ENCODE measurements at places on chromosomes 2 and 18.
A peak's percentile ranks its signal among the peaks of the same experiment; 100 is the strongest.

GRCh38 chr2:18551169-18551568, 9.3 kb downstream of the RDH14 start:
- DNase-seq: no peak

GRCh38 chr2:118580107-118580506, 267.3 kb downstream of the EN1 start:
- DNase-seq: no peak

DNA sequence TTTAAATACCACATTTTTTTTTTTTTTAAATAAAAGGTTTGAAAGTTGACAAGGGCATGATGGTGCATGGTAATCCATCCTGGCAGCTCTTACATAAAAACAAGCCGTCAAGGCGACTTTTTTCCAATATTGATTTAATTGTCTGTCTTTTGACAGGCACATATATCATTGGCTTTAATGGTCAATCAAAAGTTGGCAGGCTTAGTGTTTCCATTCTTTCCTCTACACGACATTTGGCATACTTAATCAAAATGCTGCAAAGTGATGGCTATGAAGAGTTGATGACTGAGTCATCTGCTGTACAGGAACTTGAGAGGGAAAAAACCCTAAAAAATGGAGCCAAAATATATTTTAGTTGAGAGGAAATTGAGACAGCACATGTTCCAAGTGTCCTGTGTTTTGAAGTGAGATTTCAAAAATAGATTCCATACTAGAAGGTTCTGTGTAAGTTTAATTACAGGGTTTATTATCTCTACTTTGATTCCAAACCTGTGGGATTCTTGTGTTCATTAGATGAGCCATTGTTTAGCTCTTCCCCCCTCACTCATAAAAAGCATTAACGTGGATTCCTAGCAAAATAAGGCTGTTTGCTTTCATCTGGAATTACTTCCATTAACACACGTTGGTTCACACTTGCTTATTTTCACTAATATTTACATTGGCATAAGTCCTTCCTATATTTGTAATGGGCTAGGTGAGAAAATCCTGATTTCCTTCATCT, 3.2 kb downstream of the TSHZ1 start:
- peak; percentile 66 for DNase-seq

DNA sequence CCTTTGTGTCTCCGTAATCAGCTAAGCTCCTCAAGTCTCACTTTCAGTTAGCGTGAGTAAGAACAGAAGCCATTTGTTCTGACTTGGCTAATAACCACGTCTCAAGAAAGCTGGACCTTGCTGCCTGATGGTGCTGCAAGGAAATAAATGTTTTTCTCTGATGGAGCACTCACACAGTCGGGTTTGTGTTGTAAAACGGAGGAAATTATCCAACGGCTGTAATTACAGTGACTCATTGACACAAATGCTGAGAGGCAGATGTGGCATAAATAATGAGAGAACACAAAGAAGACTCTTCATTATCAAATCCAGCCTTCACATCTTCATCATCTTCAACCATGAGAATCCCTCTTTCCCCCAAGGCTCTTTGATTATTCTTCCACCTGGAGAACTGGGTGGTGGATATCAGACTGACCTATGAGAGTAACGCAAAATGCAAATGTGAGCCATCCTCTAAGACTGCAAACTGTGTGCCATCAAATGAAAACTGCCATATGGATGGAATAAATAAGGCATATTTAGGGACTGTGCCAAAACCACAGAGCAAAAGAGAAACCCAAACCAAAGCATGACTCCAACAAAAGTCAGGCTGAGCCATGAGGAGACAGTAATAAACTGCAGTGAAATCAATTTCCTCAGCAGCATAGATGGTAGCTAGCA, 252.6 kb downstream of the RND3 start:
- peak; percentile 91 for DNase-seq

DNA sequence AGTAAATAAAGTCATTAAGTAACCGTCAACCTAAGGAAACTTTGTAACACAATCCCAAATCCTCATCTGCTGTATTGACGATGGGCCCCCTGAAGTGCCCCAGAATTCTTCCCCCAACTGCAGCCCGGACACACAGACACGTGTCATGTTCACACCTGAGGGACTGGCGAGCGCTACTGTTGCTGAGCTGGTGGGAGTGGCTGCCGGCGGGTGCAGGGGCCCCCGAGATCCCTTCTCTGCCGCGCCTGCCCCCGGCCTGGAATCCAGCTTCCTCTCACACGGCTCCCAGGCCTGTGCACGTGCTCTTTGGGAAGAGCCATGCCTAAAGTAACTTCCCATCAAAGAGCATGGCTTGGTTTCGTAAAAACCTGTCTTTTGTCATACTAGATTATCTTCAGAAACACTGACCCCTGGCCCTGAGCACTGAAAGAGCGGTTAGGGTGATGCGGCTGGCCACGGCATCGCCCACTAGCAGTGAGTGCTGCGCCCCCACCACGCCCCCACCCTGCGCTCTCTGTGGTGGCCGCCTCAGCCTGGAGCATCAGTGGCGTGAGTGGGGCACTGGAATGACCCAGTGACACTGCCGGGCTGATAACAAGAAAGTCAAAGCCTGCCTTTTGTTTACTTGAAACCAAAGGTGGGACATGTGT, 56.0 kb downstream of the ADI1 start:
- DNase-seq: no peak

GRCh38 chr2:15761056-15761455, 169.4 kb downstream of the DDX1 start:
- DNase-seq: no peak

GRCh38 chr2:202007015-202007982, 26.4 kb upstream of the FZD7 start:
- DNase-seq: no peak

GRCh38 chr2:50856016-50856541, 175.9 kb downstream of the NRXN1 start:
- no peak for DNase-seq

DNA sequence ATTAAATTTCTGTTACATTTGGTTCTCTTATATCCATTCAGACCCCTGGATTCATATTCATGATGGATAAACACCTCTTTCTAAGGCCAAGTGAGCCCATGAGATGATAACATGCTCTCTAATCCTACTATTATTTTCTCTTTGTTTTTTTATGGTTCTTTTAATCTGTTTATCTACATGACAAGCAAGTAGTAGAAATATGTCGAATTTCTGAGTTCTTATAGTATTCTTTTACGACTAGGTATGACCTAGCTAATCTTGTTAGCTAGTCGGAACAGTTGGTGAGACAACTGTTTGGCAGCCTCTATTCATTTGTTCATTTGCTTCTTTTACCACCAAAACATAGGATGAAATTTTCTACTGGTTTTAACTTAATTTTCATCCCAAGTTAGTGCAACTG, 98.1 kb upstream of the SCG2 start:
- no peak for DNase-seq

GRCh38 chr18:23706971-23707640, 17.9 kb downstream of the LAMA3 start:
- DNase-seq: no peak

GRCh38 chr2:165185633-165186032, 18.2 kb downstream of the SCN3A start:
- DNase-seq: no peak

DNA sequence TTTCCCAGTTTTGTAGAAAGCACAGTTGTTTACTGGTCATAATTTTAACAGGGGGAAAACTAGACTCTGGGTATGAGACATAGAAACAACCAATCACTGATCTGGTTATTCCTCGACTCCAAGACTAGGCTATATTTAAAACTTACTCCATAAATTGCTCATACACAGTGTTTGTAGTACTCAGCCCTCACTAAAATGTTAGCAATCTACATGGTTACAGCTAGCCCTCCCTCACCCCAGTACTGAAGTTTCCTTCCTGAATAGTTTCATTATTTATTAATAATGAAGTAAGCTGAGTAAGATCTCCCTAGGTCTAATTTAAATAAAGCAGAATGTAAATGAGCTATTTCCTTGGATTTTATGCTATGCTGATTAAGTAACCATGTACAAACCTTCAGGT, 275.1 kb downstream of the CDH20 start:
- DNase-seq: no peak

- no peak for DNase-seq
Measured at GRCh38 chr18:48057018-48057417, 126.6 kb upstream of the SMAD2 start.

- peak; percentile 58 for DNase-seq
Measured at GRCh38 chr2:196719110-196719872, 79.8 kb downstream of the CCDC150 start.

GRCh38 chr2:64607381-64608304, 46.1 kb downstream of the SERTAD2 start:
- no peak for DNase-seq

DNA sequence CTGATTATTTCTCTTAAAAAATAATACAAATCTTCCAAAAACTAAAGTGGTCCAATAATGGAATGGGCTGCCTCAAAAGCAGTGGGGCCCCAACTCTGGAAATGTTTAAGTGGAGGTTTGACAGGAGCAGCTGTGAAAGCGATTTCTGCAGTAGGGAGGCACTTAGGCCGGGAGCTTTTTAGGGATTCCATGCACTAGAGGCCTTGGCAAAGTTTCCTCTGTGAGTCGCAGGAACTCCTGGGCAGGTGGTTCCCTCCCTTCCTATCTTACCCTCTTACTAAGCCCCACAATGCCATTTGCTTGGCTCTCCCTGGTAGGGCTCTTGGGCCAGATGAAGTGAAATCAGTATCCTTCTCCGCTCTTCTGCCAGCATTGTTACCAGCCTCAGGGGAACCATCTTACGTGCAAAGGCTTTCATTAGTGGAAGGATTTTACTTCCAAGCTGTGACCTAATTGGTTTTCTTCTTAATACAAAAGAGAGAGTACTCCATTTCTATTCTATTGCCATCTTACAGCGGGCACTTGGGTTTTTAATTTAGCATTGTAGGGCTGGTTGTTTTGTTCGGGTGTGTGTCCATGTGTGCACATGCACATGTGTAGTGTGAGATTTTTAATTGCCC, 34.3 kb upstream of the C18orf32 start:
- no peak for DNase-seq

- peak; percentile 9 for DNase-seq
Measured at GRCh38 chr2:121617042-121617599, 32.1 kb downstream of the CLASP1 start.

- peak; percentile 71 for DNase-seq
Measured at GRCh38 chr18:35089382-35089781, 48.2 kb downstream of the MAPRE2 start.

DNA sequence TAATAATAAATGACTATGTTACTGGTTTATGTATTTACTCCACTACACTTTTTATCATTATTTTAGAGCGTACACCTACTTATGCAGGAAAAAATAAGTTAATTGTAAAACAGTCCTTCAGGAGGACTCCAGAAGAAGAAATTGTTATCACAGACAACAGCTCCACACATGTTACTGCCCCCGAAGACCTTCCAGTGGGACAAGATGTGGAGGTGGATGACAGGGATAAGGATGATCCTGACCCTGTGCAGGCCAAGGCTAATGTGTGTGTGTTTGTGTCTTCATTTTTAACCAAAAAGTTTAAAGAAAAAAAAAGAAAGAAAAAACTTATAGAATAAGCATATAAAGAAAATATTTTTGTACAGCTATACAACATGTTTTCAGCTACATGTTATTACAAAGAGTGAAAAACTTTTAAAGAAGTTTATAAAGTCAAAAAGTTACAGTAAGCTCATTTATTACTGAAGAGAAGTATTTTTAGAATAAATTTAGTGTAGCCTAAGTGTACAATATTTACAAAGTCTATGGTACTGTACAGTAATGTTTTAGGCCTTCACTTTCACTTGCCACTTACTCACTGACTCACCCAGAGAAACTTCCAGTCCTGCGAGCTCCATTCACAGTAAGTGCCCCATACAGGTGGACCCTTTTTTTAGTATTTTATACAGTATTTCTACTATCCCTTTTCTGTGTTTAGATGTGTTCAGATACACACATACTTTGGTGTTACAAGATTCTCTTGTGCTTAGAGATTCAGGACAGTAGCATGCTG, 7.5 kb downstream of the TGFBRAP1 start:
- DNase-seq: peak; percentile 54

- DNase-seq: no peak
Measured at GRCh38 chr2:232322560-232323327, 55.8 kb upstream of the ALPP start.

DNA sequence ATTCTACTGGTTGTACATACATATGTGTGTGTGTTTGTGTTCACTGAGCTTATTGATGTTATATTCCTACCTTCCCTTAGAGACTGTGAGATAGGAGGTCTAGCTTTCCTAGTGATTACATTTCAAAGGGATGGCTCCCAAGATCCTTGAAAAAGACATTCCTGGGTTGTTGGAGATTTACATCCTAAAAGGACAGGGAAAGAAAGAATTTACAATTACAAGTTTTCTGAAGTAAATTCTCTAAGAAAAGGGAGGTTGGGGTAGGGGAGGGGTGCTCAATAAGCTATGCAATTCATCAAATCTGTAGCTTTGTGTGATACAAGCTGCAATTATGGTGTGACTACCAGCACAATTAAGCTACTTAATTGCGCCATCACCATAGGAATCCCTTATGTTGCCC, 284.3 kb downstream of the NUP35 start:
- DNase-seq: no peak

- no peak for DNase-seq
Measured at GRCh38 chr2:68414452-68414851, 49.4 kb downstream of the PLEK start.

- DNase-seq: no peak
Measured at GRCh38 chr2:196607073-196607472, 32.4 kb upstream of the CCDC150 start.

DNA sequence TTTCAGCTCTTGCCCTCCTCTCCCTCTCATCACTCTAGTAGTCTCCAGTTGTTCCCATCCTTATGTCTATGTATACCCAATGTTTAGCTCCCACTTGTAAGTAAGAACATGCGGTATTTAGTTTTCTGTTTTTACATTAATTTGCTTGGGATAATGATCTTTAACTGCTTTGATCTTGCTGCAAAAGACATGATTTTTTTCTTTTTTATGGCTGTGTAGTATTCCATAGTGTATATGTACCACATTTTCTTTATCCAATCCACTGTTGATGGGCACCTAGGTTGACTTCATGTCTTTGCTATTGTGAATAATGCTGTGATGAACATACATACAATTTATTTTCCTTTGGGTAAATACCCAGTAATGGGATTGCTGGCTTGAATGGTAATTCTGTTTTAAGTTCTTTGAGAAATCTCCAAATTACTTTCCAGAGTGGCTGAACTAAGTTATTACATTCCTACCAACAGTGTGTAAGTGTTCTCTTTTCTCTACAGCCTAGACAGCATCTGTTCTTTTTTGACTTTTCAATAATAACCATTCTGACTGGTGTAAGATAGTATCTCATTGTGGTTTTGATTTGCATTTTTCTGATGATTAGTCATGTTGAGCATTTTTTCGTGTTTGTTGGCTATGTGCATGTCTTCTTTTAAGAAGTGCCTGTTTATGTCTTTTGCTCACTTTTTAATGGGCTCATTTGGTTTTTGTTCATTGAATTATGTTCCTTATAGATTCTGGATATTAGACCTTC, 179.6 kb upstream of the SLC39A10 start:
- peak; percentile 83 for DNase-seq

DNA sequence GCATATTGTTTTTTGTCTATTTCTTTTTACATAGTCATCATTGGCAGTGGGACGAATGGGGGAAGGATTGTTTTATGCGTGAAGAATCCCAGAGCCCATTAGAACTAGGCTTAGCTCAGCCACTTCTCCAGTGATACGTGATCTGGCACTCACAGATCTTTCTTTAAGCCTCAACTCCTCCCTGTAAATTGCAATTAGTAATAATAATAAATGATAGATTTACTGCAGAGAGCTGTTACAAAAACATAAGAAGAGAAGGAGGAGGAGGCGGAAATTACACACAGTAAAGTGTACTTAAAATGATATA, 629.3 kb downstream of the NRXN1 start:
- DNase-seq: no peak
